Dermis blood vessel endothelial cell (primary cell): ENCODE measurements at places on chromosomes 13 and 19.

- no peak for DNase-seq
Measured at GRCh38 chr13:110798081-110798994, 84.8 kb downstream of the ING1 start.

DNA sequence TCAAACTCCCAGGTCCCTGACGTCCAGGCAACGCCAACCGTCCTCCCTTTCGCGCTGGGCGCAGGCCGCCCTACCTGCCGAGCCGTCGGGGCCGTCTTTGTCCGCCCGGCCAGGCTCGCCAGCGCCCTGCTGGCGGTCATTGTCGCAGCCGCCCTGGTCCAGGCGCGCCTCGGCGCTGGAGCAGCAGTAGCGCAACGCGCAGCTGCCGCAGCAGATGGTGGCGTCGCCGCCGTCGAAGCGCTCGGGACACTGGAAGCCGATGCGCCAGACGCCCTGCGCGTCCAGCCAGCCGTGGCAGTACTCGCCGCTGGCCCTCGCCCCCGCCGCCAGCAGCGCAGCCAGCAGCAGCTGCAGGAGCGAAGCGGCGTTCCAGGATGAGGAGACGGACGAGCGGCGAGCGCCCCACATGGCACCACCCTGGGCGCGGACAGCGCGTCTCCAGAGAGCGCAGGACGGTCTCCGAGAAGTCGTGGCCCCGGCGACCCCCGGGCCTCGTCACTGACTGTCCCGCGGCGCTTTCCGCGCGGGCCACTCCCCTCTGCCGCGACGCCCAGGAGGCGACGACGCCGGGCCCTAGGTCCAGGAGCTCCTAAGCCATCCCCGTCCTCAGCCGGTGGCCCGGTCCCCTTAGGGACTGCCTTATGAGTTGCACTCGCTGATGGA lies 1.1 kb downstream of the SHISA2 start:
- DNase-seq: peak; percentile 46

- DNase-seq: no peak
Measured at GRCh38 chr19:2723747-2724146, 2.6 kb upstream of the DIRAS1 start.

DNA sequence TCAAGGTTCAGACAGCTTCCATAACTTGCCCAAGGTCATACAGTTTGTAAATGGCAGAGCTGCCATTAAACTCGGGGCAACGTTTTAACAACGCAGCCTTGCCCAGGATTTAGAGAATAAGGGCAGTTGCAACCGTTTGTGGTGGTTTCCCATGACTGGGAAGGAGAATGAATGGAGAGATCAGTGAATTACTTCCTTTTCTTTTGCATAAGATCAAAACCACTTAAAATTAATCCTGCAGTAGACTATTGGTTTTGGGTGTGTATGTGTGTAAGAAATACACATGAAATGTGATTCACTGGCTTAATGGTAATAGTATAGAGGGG lies 179.1 kb upstream of the MIR17HG start:
- DNase-seq: no peak

- DNase-seq: peak; percentile 49
Measured at GRCh38 chr13:43054803-43055802, 31.7 kb downstream of the DNAJC15 start.

DNA sequence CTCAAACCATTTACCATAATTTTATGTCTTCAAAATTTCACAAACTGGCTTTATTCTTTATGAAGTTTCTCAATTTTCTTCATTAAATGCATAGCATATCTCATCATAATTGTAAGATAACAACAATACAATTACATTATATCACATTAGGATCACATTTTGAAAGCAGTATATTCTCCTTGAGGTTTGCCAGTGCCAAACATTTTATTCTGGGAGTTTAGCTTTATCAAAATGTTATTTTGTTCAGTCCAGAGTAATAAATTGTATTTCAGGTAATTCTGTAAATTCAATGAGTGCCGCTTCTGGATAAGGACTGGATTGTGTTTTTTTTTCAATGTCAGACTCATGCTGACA lies 234.6 kb upstream of the MIR17HG start:
- no peak for DNase-seq

GRCh38 chr13:51630288-51630615 lies 46.0 kb downstream of the WDFY2 start:
- no peak for DNase-seq

DNA sequence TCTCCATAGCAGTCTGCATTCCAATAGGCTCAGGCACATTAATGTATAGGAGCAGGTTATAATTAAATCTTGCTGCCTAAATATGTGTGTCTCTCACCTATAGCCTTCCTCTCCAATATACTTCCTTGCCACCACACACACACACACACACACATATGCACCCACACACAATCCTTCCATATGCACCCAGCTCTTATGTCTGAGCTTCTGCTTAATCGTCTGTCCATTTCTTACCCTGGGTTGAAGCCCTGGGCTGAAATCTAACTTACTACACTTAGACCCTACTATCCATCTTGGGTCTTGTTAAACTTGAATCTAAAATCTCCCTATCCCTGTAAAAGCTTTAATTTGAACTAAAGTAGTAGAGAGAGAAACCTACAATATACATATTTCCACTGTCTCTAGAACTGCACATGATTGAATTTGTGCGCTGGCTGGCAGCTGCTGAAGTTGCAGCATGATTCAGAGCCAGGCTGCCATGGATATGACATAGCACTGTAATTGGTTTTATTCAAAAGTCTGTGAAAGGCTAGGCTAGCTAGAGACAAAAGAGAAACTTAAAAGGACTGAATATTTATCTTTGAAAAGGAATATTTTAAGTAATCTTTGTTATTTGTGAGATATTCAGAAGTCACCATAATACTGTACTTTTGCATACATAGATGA lies 25.7 kb upstream of the FREM2 start:
- DNase-seq: no peak

GRCh38 chr19:52086481-52086880 lies 9.1 kb downstream of the ZNF841 start:
- DNase-seq: no peak

- no peak for DNase-seq
Measured at GRCh38 chr13:113005076-113005865, 36.3 kb downstream of the MCF2L start.

DNA sequence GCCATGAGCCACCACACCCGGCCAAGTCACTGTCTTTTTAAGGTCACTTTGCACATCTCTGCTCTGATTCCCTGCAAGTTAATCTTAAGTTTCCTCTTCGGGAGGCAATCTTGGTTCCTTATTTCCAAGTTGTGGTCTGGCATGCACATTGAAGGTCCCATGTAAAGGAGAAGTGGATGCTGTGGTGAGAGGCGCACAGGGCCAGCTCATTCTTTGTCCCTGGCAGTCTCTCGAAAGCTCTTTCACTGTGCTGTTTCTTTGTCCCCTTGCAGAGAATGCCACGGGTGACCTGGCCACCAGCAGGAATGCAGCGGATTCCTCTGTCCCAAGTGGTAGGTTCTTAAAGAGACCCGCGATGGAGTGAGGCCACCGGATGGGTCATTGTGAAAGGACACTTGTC lies 16.4 kb upstream of the C19orf33 start:
- no peak for DNase-seq

DNA sequence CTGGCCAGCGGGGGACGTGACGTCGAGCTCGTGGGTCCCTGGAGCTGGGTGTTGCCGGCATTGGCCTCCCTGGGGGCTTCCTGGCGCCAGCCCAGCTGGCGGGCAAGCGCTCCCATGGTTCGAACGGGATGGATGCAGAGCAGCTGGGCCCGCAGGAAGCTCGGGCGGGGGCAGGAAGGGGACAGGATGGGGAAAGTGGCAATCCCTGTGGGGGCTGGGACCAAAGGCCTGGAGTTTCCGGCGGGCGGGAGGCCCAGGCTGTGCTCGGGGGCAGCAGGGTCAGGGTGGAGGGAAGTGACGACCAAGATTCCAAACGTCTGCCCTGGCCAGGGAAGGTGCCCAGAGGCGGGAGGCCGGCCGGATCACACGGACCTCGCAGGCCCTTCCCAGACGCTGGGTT lies 19.3 kb downstream of the PALM start:
- peak; percentile 86 for DNase-seq

- DNase-seq: peak; percentile 99
Measured at GRCh38 chr19:1039646-1040475, at the start of gene ABCA7. Gene ABCA7 (plus strand): TSS chr19:1040107. CDS start chr19:1041362, 1,255 bp downstream.

GRCh38 chr19:1685046-1685445 lies 32.6 kb upstream of the TCF3 start:
- DNase-seq: no peak

DNA sequence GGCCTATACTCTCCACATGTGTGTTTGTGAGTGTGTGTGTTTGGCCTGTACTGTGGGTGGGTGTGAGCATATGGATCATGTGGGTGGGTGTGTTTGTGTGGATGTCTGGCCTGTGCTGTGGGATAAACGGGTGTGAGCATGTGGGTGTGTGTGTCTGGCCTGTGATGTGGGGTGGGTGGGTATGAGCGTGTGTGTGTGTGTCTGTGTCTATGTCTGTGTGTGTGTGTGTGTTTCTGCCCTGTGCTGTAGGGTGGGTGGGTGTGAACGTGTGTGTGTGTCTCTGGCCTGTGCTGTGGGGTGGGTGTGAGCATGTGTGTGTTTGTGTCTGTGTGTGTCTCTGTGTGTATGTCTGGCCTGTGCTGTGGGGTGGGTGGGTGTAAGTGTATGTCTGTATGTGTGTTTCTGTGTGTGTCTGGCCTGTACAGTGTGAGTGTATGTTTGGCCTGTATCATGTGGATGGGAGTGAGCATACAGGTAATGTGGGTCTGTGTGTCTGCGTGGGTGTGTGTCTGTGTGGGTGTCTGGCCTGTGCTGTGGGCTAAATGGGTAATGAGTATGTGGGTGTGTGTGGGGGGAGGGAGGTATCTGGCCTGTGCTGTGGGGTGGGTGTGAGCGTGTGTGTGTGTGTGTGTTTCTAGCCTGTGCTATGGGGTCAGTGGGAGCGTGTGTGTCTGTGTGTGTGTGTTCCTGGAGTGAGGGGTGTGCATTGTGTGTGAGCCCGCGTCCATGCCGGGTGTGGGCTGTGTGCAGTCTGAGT lies 20.8 kb upstream of the KCTD15 start:
- DNase-seq: no peak

GRCh38 chr19:52991484-52991883 lies 22.2 kb upstream of the ERVV-1 start:
- peak; percentile 85 for DNase-seq

GRCh38 chr13:37601648-37602440 lies 3.3 kb upstream of the POSTN start:
- DNase-seq: peak; percentile 7

DNA sequence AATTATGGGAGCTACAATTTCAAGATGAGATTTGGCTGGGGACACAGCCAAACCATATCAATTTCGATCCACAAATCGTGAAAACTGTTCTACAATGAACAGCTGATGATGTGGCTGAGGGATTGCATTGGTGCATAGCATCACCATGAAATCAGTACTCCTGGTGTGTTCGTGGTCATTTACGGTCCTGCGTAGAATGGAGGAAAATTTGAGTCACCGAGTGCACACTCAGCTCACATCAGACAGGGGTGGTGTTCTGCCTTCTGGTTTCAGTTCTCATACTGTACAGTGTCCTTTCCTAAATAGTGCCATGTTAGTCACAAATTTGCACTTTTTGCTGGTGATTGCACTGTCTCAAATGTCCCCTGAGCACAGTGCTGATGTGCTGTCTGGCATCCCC lies 39.2 kb downstream of the MYH14 start:
- no peak for DNase-seq

- peak; percentile 90 for DNase-seq
Measured at GRCh38 chr13:51154029-51154555, 43.0 kb upstream of the C13orf42 start.

- peak; percentile 78 for DNase-seq
Measured at GRCh38 chr13:25037057-25037813, 58.7 kb upstream of the PABPC3 start.

DNA sequence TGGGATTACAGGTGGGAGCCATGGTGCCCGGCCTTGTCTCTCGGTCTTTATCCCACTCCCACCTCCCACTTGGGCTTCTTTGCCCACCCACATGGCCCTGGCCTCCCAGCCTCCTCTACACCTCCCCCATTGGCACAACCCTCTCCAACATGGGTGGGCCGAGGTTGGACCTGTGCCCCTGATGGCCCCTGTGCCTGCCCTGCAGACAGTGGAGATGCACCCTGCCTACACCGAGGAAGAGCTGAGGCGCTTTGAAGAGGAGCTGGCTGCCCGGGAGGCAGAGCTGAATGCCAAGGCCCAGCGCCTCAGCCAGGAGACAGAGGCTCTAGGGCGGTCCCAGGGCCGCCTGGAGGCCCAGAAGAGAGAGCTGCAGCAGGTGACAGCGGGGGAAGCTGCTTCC lies 12.6 kb upstream of the DHDH start:
- no peak for DNase-seq

GRCh38 chr19:47994209-47994802 lies at the start of gene ELSPBP1:
Gene ELSPBP1 (plus strand): TSS chr19:47994632. CDS start chr19:48008668, 14,036 bp downstream.
- DNase-seq: no peak

GRCh38 chr13:97810152-97810551 lies 143.3 kb upstream of the IPO5 start:
- peak; percentile 43 for DNase-seq

DNA sequence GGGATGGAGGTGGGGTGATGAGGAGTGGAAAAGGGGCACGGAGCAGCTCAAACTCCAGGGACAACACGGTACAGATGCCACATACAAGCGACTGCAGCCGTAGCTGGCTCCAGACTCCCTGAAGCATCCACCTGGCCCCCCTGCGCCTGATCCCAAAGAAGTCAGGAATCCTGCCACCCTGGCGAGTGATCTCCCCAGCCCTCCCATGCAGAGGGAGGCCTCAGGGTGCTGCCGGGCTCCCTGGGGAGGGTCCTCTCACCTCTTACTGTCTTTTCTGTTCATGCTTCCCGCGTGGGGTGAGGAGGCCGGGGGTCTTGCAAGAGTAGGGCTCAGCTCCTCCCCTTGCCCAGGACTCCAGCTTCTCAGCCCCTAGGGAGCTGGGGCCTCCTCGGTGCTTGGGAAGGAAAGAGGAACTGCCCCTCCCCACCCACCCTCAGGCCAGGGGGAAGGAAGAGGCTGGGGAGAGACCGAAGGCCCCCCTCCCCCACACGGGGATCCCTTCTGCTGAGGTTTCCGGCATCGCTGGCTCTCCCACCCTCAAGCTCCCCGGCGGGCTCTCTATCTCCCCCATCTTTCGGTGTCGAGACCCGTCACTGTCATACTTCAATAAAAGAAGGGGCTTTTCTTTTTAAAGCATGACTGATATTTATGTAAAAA lies at the start of gene RASGRP4:
Gene RASGRP4 (minus strand): TSS at position 410 of the 657 bp plus-strand sequence. CDS start 128 bp downstream, at position 282.
- no peak for DNase-seq
